Thyroid gland (tissue), 4 donors: ENCODE measurements at places on chromosomes 3 and 15. TPM values are rescaled to one million over a fixed set of nuclear protein-coding genes. Genes with fewer than 3 reads are reported as not detected.

Gene C3orf49
- not detected for total RNA-seq

Gene STRC
- total RNA-seq: 1.2 TPM

Gene ZBTB20
- total RNA-seq: 222 TPM

Gene GTF2E1
- 11.3 TPM for total RNA-seq

Gene ZKSCAN7
- 9.4 TPM for total RNA-seq

- H3K36me3 ChIP-seq: no peaks in the 10 kb centered on the region
- peak overlapping the region; percentile 90 for H3K27ac ChIP-seq
- peaks cover 36% of the 10 kb centered on the region for H3K4me1 ChIP-seq
- H3K27me3 ChIP-seq: no peaks in the 10 kb centered on the region
Measured at GRCh38 chr3:53161820-53162671, 1.0 kb downstream of the PRKCD start.

DNA sequence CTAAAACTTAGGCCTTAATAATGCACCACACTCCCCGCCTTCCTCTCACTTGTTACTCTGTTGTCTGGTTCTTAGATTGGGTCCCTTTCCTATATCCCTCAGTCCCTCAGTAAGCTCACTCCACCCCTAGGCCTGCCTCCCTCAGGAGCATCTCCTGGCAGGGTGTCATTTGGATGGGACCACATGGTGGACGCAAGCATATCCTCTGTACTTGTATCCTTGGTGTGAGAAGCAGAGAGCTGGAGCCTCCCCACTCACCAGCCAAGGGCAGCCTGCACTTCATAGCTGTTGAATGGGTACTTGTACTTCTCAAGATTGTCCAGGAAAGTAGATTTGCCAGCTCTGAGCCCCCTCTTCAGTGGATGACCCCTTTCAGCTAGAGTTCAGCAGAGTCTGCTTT, 11.6 kb downstream of the SEC61A1 start:
- peaks cover 98% of the 10 kb centered on the region for H3K36me3 ChIP-seq
- no peaks in the 10 kb centered on the region for H3K4me1 ChIP-seq
- no peak overlapping the region for H3K4me3 ChIP-seq
- DNase-seq: no peak
- no peaks in the 10 kb centered on the region for H3K27me3 ChIP-seq
- H3K27ac ChIP-seq: no peak overlapping the region

DNA sequence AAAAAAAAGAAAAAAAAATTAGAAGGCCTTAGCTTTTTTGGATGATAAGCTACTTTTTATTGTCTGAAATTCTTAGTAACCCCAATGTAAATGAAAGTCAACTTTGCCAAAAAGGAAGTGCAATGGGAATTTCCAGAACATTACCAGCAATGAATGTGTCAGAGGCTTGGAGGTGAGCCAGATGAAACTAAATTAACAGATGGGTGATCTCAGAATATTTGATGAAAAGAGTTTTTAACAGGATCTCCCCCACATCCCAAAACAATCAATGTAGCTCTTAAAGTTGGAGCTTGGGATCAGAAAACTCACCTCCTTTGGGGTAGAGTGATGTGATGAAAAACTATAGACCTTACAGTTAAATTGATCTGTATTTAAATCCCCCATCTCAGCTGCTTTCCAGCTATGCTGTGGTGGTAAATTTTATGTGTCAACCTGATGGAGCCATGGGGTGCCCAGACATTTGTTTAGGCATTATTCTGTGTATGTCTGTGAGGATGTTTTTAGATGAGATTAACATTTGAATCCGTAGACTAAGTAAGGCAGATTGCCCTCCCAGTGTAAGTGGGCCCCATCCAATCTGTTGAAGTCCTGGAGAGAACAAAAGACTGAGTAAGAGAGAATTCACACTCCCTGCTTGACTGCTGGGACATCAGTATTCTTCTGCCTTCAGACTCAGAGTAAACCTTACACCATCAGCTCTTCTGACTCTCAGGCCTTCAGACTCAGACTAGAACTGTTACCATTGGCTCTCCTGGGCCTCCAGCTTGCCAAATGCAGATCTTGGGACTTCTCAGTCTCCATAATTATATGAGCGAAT, 84.3 kb upstream of the TNFSF10 start:
- DNase-seq: no peak
- H3K4me3 ChIP-seq: no peak overlapping the region
- H3K4me1 ChIP-seq: no peaks in the 10 kb centered on the region
- no peaks in the 10 kb centered on the region for H3K36me3 ChIP-seq
- no peaks in the 10 kb centered on the region for H3K27me3 ChIP-seq

DNA sequence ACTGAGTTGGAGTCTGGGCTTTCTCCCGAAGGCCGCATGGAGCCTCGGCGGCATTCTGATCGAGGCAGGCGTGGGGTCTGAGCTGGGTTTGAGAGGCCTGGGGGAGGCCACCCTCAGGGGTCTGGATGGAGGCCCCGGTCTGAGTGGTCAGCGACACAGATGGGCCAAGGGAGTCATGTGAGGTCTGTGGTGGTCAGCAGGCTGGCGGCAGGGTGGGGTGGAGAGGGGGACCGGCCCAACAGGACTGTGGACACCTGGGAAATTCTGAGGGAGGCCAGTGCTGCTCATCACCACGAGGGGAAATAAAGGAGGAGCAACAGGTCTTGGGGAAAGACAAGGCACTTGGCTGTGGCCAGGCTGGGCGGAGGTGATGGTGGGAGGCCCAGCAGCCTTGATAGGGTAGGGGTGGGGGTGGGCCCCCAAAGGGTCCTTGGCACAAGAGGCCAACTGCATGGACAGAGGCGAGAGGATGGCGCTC, 16.2 kb downstream of the CTSH start:
- DNase-seq: no peak
- H3K36me3 ChIP-seq: no peaks in the 10 kb centered on the region
- no peak overlapping the region for H3K4me3 ChIP-seq
- H3K27me3 ChIP-seq: no peaks in the 10 kb centered on the region

GRCh38 chr15:62173215-62173614, 8.1 kb upstream of the C2CD4B start:
- no peak overlapping the region for H3K27ac ChIP-seq
- DNase-seq: peak; percentile 24
- H3K4me1 ChIP-seq: peaks cover 9% of the 10 kb centered on the region
- H3K36me3 ChIP-seq: no peaks in the 10 kb centered on the region

DNA sequence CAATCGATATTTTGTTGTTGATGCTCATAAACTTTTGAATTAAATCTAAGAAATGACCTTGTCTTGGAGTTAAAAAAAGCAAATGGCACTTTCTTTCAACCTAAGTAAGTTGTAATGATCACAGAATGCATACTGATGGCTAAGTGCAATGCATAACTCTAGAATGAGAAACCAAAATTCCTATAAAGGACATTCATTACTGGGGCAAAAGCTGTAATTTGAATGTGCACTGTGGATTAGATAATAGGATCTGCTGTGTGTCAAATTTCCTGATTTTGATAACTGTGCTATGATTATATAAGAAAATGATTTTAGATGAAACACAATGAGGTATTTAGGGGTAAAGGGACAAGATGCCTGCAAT, 14.3 kb downstream of the SIAH2 start:
- no peak for DNase-seq
- no peak overlapping the region for H3K4me3 ChIP-seq
- H3K27ac ChIP-seq: no peak overlapping the region
- peaks cover 9% of the 10 kb centered on the region for H3K4me1 ChIP-seq

GRCh38 chr3:171485338-171485737, 25.1 kb upstream of the TNIK start:
- no peak overlapping the region for H3K4me3 ChIP-seq
- DNase-seq: no peak
- H3K36me3 ChIP-seq: no peaks in the 10 kb centered on the region
- H3K4me1 ChIP-seq: no peaks in the 10 kb centered on the region

GRCh38 chr15:78290222-78290621, 9.2 kb downstream of the SKIC8 start:
- no peak for DNase-seq
- H3K4me3 ChIP-seq: no peak overlapping the region
- no peaks in the 10 kb centered on the region for H3K27me3 ChIP-seq
- no peak overlapping the region for H3K27ac ChIP-seq

DNA sequence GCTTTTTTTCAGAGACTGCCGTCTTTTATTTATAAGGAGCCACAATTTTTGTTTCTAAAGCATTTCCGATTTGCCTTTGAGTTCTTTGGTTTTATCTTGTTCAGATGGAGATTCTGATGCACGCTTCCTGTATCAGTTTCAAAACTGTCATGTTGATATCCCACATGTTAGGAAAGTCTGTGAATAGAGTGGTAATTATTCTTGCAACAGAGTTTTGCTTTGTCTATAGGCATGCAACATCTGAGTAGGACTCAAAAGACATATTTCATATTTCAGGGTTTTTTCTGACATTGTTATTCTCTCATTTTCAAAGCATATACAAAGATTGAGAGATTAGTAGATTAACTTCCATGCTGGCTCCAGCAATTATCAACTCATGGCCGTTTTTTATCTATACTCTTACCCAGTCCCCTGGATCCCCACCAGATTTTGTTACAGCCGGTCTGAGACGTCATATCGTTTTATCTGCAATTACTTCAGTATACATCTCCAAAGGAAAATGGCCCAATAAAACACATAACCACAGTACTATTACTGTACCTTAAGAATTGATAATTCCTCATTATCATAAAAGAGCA, 22.4 kb downstream of the PAQR5 start:
- no peaks in the 10 kb centered on the region for H3K27me3 ChIP-seq
- H3K36me3 ChIP-seq: no peaks in the 10 kb centered on the region
- H3K4me3 ChIP-seq: no peak overlapping the region
- H3K27ac ChIP-seq: no peak overlapping the region
- DNase-seq: no peak

GRCh38 chr3:102511168-102511567, 76.4 kb downstream of the ZPLD1 start:
- H3K27me3 ChIP-seq: no peaks in the 10 kb centered on the region
- H3K4me3 ChIP-seq: no peak overlapping the region
- no peaks in the 10 kb centered on the region for H3K4me1 ChIP-seq

GRCh38 chr15:73986055-73986775, 5.9 kb downstream of the STOML1 start:
- H3K36me3 ChIP-seq: no peaks in the 10 kb centered on the region
- H3K4me3 ChIP-seq: no peak overlapping the region
- H3K27me3 ChIP-seq: no peaks in the 10 kb centered on the region
- peaks cover 48% of the 10 kb centered on the region for H3K4me1 ChIP-seq
- peak overlapping the region; percentile 93 for H3K27ac ChIP-seq
- no peak for DNase-seq

- no peaks in the 10 kb centered on the region for H3K36me3 ChIP-seq
- no peaks in the 10 kb centered on the region for H3K4me1 ChIP-seq
- DNase-seq: peak; percentile 53
- H3K27me3 ChIP-seq: no peaks in the 10 kb centered on the region
- H3K27ac ChIP-seq: no peak overlapping the region
Measured at GRCh38 chr15:100383302-100384107, 41.7 kb upstream of the ADAMTS17 start.

- no peak overlapping the region for H3K27ac ChIP-seq
- no peak overlapping the region for H3K4me3 ChIP-seq
- H3K27me3 ChIP-seq: no peaks in the 10 kb centered on the region
- H3K4me1 ChIP-seq: no peaks in the 10 kb centered on the region
Measured at GRCh38 chr15:51775967-51776816, 24.8 kb downstream of the TMOD2 start.

DNA sequence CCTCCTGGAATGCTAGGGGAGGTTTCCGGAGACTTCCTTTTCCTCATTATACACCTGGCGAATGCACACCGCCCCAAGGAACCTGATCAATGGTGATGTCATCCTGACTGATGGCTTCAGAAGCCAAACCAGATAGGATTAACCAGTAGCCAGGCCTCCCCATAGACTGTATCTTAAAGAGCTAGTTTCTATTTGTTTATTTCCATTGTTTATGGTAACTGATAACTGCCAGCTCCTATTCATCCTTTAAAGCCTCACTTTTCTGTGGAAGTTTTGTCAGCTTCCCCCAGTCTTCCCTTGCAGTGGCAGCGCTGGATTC, at the start of gene MKRN2OS:
MKRN2OS (minus strand) TSS at position 27 of the 319 bp plus-strand sequence. CDS start 35 bp downstream, outside the sequence.
- DNase-seq: no peak
- H3K27ac ChIP-seq: no peak within 1 kb of the TSS
- H3K4me1 ChIP-seq: no peaks in the 10 kb centered on the region
- no peaks in the 10 kb centered on the region for H3K36me3 ChIP-seq
- no peaks in the 10 kb centered on the region for H3K27me3 ChIP-seq

DNA sequence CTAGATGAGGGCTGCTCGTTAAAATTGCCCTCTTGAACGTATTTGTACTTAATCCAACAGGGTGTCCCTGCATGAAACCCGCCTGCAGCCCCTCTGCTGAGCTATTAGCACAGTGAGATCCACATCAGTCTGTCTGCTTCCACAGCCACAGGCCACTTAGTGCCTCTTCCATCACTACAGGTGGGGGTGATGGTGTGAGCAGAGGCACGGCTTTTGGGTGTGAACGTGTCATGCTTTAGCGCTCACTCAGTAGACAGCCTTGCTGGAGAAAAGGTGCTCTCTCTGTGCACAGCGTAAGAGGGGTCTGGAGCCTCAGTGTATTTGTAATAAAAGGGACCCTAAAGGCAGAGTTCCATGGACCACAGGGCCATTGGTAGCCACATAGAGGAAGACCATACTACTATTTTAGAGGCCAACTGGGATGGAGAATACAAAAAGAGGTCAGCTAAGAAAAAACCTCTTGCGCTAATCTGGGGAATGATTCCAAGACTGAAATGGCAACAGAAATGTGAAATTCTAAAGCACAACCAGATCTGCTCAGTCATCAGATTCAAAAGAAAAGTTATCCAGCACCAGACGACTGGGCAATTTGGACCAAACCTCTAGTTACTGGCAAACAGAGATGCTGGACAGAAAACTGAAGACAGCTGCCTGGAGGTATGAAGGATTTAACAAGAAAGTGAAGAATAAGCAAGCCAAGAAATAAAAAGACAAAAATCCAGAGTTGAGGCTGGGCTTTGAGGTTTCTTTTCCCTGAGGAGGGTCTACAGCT, 120.2 kb downstream of the ATP10A start:
- DNase-seq: no peak
- no peaks in the 10 kb centered on the region for H3K27me3 ChIP-seq
- H3K36me3 ChIP-seq: no peaks in the 10 kb centered on the region
- H3K27ac ChIP-seq: no peak overlapping the region
- H3K4me3 ChIP-seq: no peak overlapping the region

DNA sequence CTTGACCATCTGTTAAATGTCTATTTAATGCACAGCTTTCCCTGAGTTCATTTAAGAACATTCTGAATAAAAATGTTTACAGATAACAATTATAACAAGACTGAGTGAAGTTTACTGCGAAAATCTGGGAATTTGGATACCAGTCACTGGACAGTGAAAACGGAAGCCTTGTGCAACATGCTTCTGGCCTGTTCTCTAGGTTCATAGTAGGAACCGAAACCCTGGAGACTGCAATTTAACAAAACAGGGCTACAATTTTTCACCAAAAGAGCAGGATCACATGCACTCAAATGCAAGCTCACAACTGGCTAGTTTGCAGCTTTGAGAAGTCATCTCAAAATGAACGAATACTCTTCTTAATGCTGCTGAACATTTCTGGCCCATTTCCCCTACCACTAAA, 435.9 kb downstream of the NR2F2 start:
- no peak overlapping the region for H3K27ac ChIP-seq
- no peaks in the 10 kb centered on the region for H3K36me3 ChIP-seq
- no peaks in the 10 kb centered on the region for H3K4me1 ChIP-seq
- H3K27me3 ChIP-seq: no peaks in the 10 kb centered on the region
- no peak overlapping the region for H3K4me3 ChIP-seq
